ENCODE measurements at places on chromosomes 7 and 10.

DNA sequence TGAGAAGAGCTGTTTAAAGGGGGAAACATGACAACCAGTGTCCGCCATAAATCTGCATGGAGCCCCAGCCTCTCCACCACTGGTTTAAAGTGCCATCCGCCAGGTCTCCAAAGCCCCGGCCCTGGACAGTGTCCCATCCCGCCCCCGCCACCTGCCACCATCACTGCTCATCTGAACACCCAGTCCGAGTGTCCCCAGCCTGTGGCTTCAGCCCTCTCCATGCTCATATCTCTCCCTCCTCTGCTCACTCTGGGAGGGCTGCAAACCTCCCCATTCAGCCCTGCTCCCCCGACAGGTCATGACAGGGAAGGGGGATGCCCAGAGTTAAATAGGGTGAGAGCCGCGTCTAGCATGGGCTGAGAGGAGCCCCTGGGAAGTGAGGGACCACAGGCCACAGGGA is 266.2 kb downstream of the DNAJB6 start:
- no peak for DNase-seq

- DNase-seq, result peak; percentile 25
These were observed 116.6 kb upstream of the MACROH2A2 start for GRCh38 chr10:69936091-69936490.

DNA sequence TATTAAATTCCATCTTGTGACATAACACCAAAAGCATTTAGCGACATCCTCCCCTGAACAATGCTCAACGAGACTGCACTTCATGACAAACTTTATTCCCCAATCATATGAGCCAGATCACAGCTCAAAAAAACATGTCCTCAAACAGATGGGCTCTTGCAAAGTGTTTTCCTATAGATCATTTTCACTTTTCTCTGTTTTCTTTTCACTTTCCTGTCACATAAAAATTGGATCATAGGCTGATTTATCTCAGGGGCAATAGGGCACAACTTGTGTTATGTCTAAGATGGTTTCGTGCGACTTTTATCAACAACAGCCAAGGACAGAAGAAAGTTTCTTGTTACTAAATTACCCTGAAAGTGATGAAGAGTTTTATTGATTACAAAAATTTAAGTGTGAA is 206.1 kb downstream of the WDR11 start:
- DNase-seq, result no peak

- no peak for DNase-seq
These were observed 22.5 kb downstream of the LRRC4 start for GRCh38 chr7:128008744-128009143.

DNA sequence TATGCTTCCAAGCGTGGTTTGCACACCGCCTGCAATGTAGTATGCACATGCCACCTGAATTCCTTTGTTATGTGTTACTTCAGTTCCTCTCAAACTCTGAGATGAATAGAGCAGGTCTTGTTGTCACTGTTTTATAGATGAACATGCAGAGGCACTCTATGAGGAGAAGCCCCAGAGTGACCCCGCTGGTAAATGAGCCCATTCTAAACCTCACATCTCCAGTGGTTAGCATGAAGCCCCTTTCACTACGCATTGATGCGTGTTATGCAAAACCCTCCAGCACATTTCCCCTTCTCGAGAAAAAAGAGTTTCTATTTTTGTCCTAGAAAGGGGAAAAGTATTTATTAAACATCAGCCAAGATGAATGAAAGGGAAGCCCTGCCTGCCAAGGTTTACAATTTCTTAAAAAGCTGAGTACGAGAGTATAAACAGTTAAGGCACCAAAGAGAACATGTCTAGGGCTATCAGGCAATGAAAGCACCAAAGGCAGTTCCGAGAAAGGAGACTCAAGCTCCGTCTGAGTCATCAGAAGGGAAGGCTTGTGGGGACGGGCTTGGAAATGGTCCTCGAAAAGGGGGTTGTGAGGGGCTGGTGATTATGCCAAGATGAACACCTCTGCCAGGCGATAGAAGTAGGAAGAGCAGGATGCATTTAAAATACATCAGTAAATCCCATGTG is 58.7 kb upstream of the PFKP start:
- DNase-seq, result no peak

GRCh38 chr10:78650122-78650521 is 418.6 kb upstream of the ZMIZ1 start:
- no peak for DNase-seq

GRCh38 chr10:104349623-104350126 is 4.0 kb upstream of the CFAP58 start:
- peak; percentile 91 for DNase-seq

- DNase-seq, result no peak
These were observed 14.3 kb downstream of the MMS19 start for GRCh38 chr10:97483921-97484320.

DNA sequence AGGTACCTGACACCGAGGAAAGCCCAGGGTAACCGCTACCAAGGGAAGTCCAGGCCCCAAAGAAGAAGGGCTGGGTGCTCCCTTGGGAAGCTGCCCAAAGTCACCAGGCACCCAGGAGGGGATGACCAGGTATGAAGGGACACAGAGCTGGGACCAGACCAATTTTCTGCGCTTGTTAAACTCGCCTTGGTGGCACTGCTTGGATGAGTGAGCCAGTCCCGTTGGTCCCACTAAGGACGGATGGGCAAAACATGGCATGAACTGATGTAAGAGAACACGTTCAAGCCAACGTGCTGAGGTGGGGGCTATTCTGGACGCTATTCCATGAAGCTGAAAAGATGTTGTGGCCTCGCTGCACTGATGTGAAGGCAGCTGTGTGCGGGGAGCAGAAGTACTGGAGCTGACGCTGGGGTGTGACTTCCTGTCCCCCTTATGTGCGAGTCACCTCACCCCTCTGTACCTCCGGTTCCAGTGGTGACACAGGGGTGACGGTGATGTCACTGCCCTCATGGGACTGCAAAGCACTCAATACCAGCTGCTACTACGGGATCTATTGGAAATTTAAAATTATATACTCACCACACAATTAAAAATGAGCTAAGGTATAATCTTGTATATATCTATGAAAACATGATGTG is 73.6 kb downstream of the COBL start:
- no peak for DNase-seq

- DNase-seq, result no peak
These were observed 126.2 kb upstream of the LRRN3 start for GRCh38 chr7:110964775-110965174.

DNA sequence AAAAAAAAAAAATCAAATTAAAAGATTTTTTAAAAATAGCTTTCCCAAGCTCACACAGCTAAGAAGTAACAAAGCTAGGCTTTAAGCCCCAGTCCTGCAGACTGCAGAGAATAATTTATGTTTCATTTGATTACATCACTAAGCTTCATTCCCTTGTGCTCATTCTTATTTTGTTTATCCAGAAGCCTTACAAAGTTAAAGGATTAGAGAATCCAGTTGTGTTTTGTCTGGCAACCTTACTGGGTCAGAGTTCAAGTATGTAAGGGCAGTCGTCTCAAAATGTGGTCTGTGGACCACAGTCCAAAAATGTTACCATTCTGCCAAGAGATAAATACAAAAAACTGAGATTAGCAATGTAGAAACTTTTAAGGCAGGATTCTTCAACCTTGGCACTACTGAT is 32.1 kb upstream of the EZH2 start:
- no peak for DNase-seq

DNA sequence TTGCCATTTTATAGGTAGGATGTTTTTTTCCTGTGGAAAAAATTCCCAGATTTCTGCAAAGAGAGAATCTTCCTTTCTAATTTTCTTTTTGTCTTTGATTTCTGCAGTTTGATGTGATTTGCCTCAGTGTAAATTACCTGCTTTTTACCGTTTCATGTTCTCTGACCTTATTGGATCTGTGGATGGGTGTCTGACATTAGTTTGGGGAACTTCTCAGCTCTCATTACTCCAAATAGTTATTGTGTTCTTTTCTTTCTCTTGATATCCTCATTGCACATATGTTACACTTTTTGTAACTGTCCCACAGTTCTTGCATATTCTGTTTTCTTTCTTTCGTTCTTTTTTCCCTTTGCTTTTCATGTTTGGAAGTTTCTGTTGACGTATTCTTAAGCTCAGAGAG is 28.5 kb downstream of the NACAD start:
- DNase-seq, result no peak

DNA sequence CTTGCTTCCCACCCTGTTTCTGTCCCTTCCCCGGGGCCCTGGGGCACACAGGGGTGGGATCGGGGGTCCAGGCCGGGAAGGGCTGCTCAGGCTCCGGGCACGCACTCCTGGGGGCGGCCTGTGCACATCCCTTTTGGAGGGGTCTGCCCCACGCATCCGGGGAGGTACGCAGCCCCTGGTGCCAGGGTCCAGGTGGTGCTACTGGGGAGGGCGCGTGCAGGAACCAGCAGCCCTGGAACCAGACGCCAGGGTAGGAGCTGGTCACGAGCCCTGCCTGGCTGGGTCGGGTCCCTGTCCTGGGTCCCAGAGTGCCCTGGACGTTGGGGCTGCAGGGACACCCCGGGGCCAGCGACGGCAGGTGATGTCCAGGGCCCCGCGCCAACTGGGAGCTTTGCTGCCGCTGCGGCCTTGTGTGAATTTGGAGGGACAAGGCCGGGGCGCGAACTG is 53.4 kb downstream of the GLRX3 start:
- DNase-seq, result no peak

GRCh38 chr7:138658889-138659288 is 42.3 kb downstream of the SVOPL start:
- DNase-seq, result no peak

GRCh38 chr7:214410-215212 is 22.2 kb downstream of the FAM20C start:
- DNase-seq, result no peak

- DNase-seq, result no peak
These were observed 75.5 kb downstream of the ZNF777 start for GRCh38 chr7:149385195-149385950.

DNA sequence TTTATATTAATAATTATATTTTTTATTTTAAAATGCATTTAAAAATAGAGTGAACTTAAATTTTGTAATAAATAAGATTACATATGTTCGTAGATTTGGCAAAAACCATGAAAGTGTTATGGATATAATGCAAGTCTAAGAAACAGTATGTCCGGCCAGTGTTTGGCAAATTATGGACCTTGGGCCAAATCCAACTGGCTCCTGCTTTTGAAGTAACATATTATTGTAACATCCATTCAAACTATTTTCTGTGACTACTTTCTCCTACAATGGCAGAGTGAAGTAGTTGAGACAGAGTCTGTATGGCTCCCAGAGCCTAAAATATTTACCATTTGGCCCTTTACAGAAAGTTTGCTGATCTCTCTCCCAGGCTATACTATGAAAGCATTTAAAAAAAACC is 38.9 kb downstream of the TMEM229A start:
- DNase-seq, result no peak

GRCh38 chr7:157979636-157980340 is 607.8 kb downstream of the PTPRN2 start:
- no peak for DNase-seq

- no peak for DNase-seq
These were observed 32.0 kb downstream of the BET1 start for GRCh38 chr7:93972029-93972725.

- DNase-seq, result no peak
These were observed 141.1 kb downstream of the SPAG6 start for GRCh38 chr10:22486431-22486830.

DNA sequence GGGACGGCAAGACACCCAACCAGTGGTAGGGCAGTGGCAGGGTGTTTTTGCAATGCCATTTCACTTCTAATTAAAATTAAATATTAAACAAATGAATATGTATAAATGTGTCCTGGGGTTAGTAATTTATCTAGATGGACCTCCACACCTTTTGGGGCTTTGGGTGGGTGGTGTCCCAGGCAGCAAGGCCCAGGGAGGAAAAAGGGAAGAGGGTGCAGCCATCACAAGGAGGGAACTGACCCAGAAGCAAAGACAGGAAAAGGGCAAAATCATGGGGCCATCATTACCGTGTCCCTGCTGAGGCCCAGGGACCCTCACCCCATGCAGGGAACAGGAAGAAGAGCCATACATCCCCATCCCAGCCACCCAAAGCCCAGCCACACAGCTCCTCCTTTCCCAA is 204.6 kb downstream of the GRID1 start:
- DNase-seq, result no peak
